Activated T-helper 2 cell treated with anti-CD3 and anti-CD28 coated beads, Interferon-gamma antibody, Interleukin-2, Interleukin-4, amounts not matched to agents 10 μg/mL and 5 μg/mL and 100 μg/mL, durations not matched to agents 14 hours and 24 hours and 36 hours (primary cell): ENCODE measurements at places on chromosomes 7 and 10. TPM values are rescaled to one million over a fixed set of nuclear protein-coding genes. Genes with fewer than 3 reads are reported as not detected.

Gene ZNF3
- 23.6 and 25.5 TPM in 2 replicates for total RNA-seq

GRCh38 chr10:128498378-128498730 is 372.1 kb upstream of the MKI67 start:
- no peak for DNase-seq

Gene GPR37
- total RNA-seq: not detected in 2 replicates

Gene LSM8
- 46.8 and 50.3 TPM in 2 replicates for total RNA-seq

DNA sequence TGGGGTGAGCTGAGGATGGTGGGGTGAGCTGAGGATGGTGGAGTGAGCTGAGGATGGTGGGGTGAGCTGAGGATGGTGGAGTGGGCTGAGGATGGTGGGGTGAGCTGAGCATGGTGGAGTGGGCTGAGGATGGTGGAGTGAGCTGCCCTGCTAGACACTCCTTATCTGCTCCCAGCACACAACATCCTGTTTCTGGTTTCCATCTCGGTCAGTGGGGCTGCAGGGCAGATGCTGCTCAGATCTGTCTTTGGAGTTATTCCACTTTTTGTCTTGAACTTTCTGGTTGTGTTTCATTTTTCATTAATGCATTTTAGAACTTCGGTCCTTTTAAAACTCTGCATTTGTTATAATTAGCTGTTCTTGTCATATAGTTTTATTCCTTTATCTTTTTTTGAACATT is 67.9 kb upstream of the ANTXRL start:
- DNase-seq: no peak

DNA sequence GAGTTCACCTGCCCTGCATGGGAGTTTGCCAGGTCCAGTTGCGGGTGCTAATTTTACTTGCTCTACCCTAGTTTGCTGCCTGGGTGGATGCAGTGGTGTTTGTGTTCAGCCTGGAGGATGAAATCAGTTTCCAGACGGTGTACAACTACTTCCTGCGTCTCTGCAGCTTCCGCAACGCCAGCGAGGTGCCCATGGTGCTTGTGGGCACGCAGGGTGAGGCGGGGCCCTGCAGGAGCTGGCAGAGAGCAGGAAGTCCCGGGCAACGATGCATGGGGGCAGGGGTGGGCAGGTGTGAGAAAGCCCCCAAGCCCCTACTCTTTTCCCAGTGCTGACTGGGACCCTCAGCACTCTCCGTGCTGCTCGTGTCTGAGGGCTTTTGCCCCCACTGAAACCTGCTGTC is 31.3 kb downstream of the AGAP3 start:
- no peak for DNase-seq

- DNase-seq: no peak
Measured at GRCh38 chr10:926075-926698, 5.3 kb downstream of the LARP4B start.
